ENCODE measurements at places on chromosomes 4 and X.
A peak's percentile ranks its signal among the peaks of the same experiment; 100 is the strongest.

DNA sequence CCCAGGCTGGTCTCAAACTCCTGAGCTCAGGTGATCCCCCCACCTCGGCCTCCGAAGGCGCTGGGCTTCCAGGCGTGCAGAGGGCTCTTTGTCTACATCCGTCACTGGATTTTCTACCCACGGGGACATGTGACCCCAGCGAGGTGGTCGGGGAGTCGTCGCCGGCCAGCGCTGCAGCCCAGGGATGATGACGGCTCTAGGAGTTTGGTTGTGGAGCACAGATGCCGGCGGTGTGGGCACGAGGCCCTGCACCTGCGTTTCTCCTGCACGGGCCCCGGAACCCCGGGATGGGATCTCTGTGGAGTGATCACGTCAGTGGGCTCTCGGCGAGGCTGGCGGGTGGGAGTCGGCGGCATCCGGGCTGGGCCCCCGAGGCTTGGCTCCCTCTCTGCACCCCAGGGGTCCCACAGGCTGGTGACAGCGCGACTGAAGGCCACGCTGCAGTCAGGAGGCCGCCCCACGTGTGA lies 9.1 kb upstream of the GTPBP6 start:
- no peak for DNase-seq

DNA sequence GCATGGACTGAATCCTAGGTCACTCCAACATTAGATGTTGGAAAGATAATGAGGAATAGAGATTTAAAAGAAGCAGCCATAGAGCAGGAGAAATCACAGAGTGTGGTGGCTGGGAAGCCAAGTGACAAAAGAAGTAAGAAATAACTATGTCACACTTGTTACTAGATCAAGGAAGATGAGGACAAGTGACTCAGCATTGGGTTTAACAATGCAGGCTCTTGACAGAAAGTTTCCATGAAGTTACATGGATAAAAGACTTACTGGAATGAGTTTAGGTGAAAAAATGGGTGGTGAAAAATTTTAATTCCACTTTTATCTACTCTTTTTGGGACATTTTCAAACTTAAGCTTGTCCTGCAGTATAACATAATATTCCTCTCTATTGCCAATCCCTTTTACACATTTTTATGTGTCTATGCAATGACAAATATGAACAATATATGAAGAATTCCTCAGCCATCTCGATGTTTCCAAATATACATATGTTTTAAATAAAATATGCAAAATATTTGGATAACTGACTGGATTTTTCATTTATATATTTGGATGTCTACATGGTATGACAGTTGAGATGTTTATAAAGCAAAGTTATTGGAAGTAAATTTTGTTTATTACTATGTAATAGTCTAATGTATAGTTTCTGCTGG lies 462.6 kb downstream of the IL15 start:
- no peak for DNase-seq

- DNase-seq = no peak
Observed at GRCh38 chrX:39452401-39452800, 645.4 kb downstream of the BCOR start.

- no peak for DNase-seq
Observed at GRCh38 chr4:24836661-24837242, 41.4 kb downstream of the SOD3 start.

GRCh38 chr4:82745173-82745842 lies 53.3 kb downstream of the SCD5 start:
- DNase-seq = no peak

DNA sequence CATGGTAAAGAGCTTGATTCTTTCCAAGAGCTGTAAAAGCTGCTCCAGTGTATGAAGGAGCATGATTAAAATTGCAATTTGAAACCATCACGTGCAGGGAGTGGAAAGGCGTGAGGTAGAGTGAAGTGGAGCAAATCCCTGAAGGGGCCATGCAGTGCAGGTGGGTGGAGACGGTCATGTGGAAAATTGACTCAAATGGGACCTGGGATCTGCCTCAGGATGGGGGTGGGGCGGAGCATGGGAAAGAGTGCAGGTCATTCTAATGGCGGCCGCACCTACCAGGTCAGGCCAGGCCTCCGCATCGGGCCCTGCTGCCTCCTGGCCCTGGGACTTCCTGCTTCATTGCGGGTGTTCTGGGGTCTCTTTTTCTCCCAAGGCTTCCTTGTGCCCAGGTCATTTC lies 25.3 kb upstream of the TRIM60 start:
- no peak for DNase-seq

DNA sequence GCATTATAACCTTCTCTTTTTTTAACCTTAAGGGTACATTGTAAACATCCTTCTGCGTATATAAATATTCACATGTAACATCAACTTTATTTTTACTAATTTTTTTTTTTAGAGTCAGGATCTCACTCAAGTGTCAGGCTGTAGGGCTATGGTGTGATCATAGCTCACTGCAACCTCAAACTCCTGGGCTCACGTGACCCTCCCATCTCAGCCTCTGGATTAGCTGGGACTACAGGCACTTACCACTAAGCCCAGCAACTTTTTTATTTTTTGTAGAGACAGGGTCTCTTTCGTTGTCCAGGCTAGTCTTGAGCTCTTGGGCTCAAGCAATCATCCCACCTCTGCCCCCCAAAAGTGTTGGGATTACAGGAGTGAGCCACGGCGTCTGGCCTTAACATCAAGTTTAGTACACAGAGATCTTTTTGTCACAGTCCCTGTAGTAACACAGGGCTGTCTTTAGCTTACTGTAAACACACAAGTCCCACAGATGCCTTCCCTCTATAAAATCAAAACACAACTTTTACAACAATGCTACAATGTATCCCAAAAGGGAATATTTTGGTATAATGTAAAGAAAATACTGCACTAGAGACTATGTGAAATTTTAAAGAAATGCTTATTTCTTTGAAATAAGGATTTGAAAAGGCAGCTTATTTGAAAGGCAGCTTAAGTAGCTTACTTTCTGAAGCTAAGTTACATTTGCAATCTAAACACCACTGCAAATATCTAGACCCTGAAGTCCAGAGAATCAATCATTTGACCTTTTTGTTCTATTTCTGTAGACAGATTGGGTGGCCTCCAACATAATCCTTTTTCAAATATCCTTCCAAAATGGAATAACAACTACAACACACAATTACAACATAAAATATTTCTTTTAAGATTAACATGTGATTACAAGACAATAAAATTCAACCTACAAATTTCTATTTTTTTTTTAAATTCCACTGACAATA lies 116.0 kb downstream of the APBB2 start:
- DNase-seq = no peak

- no peak for DNase-seq
Observed at GRCh38 chr4:4395849-4396627, 9.1 kb downstream of the NSG1 start.

- no peak for DNase-seq
Observed at GRCh38 chr4:148060264-148061140, 328.6 kb downstream of the ARHGAP10 start.

GRCh38 chrX:110087485-110088356 lies 84.8 kb downstream of the TMEM164 start:
- DNase-seq = no peak

DNA sequence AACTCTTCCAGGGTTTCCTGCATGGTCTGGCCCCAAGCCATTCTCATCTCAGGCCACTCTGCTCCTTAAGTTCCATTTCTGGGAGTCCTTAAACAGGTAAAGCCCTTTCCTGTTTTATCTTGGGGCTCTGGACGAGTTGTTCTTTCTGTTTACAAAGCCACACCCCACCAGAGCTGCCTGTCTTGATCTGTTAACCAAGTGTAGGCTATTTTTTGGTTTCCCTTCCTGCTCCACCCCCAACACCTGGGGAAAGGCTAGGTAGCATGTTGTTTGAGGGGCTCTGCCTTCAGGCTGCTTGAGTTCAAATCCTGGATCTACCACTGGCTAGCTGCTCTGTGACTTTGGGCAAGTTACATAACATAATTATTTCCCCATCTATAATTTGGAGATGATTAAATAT lies 40.0 kb downstream of the ERVMER34-1 start:
- DNase-seq = no peak

- DNase-seq = no peak
Observed at GRCh38 chr4:101851672-101852071, 61.1 kb downstream of the BANK1 start.

GRCh38 chr4:89511776-89512175 lies 204.2 kb upstream of the GPRIN3 start:
- DNase-seq = no peak

- no peak for DNase-seq
Observed at GRCh38 chrX:40104630-40104984, 6.8 kb upstream of the BCOR start.

- DNase-seq = no peak
Observed at GRCh38 chr4:168177546-168178149, 85.3 kb downstream of the ANXA10 start.

DNA sequence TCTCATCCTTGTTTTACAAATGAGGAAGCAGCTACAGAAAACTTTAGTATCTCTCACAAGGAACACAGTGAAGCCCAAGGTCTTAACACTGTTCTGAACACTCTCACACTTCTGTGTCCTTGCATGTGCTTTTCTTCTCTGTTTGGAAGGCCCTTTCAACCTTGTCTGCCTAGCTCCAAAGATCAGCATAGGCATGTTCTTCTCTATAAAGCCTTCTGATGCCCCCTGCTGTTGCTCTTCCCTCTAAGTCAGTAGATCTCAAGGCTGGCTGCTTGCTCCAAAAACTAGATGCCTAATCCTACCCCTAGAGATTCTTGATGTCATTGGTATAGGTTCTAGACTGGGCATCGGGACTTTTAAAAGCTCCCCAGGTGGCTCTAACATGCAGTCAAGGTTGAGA lies 5.9 kb downstream of the APOO start:
- peak; percentile 34 for DNase-seq

DNA sequence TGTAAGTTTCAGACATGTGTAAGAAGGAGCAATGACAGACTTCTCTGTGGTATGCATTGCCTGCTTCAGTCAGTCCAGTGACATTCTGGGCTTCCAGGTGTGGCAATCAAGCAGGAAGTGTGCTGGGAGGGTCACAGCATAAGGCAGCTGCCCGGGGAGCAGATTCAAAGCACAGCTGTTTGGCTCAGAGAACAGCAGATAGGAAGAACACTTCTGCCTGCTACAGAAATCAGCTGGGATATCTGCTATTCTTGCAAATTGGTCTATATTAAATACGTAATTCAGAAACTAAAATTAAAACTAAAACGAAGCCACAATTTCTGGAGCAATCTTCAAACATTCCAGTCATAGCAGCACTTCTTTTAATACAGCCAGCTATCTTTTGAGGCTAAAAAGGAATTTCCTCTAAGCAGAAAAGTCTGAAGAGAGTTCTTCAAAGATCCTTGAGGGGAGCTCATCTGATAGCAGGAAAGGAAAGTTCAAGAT lies 47.5 kb upstream of the GALNT7 start:
- DNase-seq = no peak

- no peak for DNase-seq
Observed at GRCh38 chrX:45824471-45824870, 623.8 kb upstream of the DIPK2B start.

DNA sequence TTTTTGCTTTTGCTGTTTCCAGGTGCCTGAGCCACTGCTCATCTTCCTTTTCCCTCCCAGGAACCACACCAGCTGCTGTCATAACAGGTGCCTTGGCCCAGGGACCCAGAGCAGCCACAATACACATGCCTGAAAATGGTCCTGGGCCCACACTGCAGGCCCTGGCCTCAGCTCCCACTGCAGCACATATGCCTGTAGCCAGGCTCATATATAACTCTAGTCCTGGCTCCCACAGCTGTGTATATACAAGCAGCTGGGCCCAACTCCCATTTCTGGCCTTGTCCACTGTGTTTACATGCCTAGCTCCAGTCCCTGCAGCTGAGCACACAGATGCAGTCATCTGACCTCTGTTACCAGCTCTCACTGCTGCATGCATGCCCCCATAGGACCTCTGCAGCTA lies 930.5 kb downstream of the ADGRL3 start:
- no peak for DNase-seq

DNA sequence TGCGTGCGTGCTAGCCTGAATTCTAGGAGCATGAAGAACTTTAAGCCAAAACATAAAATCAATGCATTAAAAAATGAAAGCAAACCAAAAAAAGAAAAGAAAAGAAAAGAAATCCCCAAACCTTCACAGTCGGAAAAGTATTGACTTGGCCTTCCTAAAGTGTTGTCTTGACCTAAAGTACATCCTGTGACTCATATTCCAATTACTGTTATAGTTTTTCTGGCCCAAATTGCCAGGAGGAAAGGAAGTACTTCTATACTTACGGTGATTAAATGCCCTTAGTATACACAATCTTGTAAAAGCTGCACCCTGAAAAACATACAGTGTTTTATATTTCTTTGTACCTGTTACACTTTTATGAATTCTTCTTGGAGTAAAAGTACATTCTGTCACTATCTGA lies 512.8 kb downstream of the ANKRD50 start:
- no peak for DNase-seq

- DNase-seq = no peak
Observed at GRCh38 chrX:7115557-7115956, 32.0 kb upstream of the STS start.

DNA sequence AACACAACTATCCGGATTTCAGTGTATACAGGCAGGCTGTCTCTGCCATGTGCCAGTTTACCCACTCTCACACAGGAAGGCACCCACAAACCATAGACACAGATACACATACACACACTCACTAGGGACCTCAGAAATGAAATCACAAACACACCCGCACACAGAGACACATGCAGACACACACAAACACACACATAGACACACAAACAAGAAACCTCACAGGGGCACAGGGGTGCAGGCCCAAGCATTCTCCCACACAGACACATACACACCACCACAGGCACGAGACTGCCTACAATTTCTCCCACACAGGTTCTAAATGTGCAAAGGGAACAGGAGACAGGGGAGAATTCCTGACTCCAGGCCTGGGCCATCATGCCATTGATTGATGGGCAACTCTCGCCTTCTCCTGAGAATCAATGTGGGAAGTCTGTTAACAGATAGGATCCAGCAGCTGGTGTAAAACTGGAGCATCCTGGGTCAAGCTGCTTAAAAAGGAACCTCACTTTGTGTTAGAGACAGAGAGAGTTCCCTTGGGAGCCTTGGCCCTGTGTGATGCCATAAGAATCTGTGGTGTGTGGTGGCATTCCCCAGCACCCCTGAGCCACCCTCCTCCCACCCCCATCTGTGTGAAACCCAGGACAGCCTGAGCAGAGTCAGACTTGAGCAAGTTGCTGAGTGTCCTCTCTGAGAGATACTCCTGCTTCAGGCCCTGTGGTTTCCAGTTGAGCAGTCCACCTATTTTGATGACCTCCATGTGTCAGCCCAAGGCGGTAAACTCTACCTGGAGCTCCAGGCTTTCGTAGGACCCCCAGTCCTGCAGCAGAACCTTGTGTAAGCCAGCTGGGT lies 33.9 kb downstream of the NBDY start:
- no peak for DNase-seq

DNA sequence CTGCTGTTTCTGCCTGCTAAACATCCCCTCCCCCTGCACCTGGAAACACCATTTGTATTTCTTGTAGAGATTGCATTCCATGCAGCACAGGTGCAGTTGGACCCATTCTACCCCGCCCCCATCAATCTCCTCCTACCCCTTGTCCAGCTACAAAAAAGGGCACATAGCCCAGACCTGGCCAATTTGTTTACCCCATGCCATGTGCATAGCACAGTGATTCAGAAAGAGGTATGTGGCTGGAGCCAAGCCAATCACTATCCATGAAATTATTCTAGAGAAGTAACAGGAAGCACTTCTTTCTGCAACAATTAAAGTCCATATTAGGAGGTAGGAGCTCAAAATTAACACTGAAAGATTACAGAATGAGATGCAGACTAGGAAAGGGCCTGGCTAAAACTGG lies 20.2 kb upstream of the TMEM184C start:
- no peak for DNase-seq

GRCh38 chr4:109675181-109675580 lies 28.1 kb downstream of the CASP6 start:
- DNase-seq = no peak

Measured in neural crest cell (in vitro differentiated cells).